Activated CD8-positive, alpha-beta memory T cell treated with anti-CD3 and anti-CD28 coated beads, Interleukin-2, amount 50 U/mL, for 48 hours (primary cell): ENCODE measurements at places on chromosomes 1 and 21.
A peak's percentile ranks its signal among the peaks of the same experiment; 100 is the strongest.

- DNase-seq, result no peak
Observed at GRCh38 chr1:121546830-121547591, 362.2 kb downstream of the SRGAP2C start.

- DNase-seq, result no peak
Observed at GRCh38 chr1:27705545-27705944, 20.2 kb upstream of the FAM76A start.

DNA sequence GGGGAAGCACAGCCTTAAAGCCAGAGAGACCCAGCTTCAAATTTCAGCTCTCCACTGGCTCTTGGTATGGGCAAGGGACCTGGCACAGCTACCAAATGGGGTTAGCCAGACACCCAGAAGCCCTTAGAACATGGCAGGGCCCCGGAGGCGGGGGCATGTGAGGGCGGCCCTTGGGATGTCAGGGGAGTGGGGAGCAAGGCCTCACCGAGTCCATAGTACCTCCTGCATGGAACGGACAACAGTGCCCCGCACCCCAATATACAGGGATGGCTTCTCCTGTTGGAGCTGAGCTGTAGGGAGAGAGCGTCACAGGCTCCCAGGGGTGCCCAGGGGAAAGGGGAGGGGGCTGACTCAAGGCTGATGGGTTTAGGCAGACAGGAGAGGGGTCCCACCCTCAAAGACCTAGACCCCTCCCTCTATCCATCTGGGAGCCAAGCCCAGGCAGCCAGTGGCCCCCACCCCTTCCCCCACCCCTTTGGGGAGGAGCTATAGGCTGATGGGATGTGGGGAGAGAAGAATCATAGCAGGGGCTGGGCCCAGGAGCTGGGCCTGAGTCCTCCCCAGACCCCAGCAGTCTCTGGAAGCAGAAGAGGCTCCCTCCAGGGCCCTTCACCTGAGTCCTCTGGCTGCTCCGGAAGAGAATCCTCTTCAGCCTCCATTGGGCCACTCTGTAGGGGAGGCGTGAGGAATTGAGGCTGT lies 16.5 kb downstream of the SPOCD1 start:
- peak; percentile 47 for DNase-seq

DNA sequence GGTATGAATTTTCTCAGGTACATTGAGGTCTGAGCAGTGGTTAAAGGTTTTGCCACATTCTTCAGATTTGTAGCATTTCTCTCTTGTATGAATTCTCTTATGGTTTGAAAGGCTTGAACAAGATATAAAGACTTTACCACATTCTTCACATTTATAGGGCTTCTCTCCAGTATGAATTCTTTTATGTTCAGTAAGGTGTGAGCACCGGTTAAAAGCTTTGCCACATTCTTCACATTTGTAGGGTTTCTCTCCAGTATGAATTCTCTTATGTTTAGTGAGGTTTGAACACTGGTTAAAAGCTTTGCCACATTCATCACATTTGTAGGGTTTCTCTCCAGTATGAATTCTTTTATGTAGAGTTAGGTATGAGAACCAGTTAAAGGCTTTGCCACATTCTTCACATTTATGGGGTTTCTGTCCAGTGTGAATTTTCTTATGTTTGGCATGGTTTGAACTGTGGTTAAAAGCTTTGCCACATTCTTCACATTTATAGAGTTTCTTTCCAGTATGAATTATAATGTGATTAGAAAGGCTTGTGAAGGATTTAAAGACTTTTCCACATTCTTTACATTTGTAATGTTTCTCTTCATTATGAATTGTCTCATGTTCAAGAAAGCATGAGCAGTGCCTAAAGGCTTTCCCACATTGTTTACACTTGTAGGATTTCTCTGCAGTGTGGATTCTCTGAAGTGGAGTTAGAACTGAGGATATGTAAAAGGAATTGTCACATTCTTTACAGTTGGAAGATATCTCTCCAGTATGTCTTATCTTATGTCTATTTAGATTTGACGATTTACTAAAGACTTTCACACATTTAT lies 18.4 kb upstream of the ZNF124 start:
- DNase-seq, result no peak

DNA sequence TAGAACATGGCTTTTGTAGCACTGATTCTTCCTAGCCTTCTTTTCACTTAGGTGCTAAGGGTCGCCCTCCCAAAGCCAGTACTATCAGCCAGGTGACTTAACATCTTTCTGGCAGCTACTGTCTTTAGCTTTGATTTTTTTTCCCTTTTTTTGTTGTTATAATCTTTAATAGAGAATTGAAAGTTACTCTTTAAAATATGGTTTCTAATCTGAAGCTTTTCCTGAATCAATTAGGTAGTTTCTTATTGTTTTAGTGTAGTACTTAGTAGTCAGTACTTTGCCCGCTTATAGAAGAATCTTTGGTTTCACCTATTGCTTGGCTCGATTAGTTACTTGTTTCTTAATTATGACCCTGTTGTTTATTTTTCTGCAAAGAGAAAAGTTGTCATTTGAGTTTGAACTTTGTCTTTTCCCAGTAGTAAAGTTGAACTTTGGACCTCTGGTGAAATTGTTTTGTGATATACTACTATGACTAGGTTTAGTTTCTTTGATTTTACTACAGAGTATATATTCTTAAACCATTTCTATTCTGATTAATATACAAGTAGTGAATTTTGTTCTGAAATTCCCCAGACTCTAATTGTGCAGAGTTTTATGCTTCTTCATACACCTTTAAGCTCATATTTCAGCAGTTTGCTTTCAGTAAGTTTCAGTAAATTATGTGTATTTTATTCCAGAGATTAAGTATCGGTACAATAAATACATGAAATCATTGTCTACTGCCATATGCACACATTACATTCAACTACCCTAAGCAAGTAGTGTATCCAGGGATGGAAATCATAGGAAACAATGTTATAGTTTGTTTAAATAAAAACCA lies 3.9 kb downstream of the MAGI3 start:
- no peak for DNase-seq
